ENCODE measurements at places on chromosomes 13 and 19.

GRCh38 chr19:19335408-19336158 lies 15.0 kb downstream of the MAU2 start:
- DNase-seq: no peak

GRCh38 chr13:73055813-73056564 lies 2.8 kb upstream of the KLF5 start:
- DNase-seq: no peak

GRCh38 chr13:105462098-105462497 lies 1073.4 kb downstream of the EFNB2 start:
- no peak for DNase-seq

GRCh38 chr19:18349524-18350128 lies 9.2 kb downstream of the PGPEP1 start:
- DNase-seq: no peak

GRCh38 chr13:85806553-85807175 lies 7.4 kb upstream of the SLITRK6 start:
- no peak for DNase-seq

GRCh38 chr13:50131920-50132903 lies 117.0 kb downstream of the KCNRG start:
- DNase-seq: peak; percentile 7

DNA sequence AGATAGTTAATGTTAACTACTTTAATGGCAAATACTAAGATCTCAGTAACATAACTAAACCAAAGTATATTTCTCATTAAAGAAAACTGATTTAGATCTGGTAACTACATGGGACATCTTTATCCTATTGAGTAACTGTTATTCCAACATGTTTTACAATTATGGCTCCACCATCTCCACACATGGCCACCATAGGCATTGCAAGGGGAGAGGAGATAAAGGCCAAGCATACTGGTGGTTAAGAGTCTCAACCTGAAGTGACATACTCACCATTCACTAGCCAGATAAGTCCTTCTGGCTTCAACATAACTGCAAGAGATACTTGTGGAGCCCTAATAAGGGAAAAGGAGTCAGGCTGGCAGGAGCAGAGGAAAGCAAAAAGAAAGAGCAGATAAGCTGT lies 1586.4 kb upstream of the SPRY2 start:
- no peak for DNase-seq

GRCh38 chr19:1807695-1808394 lies 4.2 kb downstream of the ATP8B3 start:
- DNase-seq: no peak

GRCh38 chr13:48624858-48625257 lies 28.9 kb upstream of the CYSLTR2 start:
- DNase-seq: no peak

DNA sequence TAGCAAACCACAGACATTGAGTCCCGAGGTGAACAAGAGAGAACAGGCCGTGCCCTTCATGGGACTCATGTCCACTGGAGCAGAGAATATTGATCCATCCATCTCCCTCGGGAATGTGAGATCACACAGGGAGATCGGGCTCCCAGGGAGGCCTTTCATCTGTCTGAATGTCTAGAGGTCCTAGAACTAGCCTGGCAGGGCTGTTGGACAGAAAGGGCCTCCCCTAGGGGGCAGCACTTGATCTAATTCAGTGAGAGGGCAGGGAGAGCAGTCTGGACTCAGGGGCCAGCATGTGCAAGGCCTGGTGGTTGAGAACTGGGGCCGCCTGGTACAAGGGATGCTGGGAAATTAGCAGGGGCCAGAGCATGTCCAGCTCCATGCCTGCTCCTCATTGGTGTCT lies 4.3 kb downstream of the RUVBL2 start:
- DNase-seq: peak; percentile 15

DNA sequence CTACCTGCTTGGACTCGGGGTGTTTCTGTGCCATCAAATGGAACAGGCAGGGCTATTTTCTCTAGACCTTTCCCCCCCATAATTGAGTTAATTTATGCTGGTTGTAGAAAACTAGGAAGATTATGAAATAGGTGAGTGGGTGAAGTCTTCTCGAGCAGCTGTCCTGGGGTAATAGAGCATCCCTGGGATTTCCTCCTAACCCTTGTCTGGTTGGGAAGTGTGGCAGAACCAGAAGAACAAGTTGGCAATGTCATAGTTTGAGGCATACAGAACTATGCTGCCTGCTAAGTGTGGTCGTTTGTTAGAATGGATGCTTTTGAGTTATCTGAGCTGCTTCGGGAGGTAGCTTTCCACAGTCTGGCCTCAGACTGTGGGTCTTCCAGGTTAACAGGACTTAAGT lies 3.7 kb downstream of the GATAD2A start:
- no peak for DNase-seq

- no peak for DNase-seq
Measured at GRCh38 chr19:4507150-4507452, 11.2 kb downstream of the PLIN4 start.

DNA sequence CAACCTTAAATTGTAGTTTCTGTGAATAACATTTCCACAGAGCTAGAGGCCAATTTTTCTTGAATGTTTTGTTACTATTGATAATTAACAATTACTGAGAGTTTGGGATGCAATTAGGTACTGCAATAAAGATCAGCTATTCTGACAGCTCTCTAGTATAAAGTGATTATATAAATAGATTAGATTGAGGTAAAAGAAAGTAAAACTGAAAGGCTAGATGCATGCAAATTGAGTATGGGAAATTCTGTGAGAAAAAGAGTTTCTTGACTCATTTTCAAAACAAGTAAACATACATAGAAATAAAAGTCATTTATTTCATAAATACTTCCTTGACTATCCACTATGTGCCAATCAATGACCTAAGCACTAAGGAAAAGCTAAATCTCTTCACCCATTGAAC lies 1087.5 kb upstream of the ATXN8OS start:
- no peak for DNase-seq

GRCh38 chr13:64347664-64348063 lies 2882.5 kb downstream of the PCDH9 start:
- DNase-seq: no peak

DNA sequence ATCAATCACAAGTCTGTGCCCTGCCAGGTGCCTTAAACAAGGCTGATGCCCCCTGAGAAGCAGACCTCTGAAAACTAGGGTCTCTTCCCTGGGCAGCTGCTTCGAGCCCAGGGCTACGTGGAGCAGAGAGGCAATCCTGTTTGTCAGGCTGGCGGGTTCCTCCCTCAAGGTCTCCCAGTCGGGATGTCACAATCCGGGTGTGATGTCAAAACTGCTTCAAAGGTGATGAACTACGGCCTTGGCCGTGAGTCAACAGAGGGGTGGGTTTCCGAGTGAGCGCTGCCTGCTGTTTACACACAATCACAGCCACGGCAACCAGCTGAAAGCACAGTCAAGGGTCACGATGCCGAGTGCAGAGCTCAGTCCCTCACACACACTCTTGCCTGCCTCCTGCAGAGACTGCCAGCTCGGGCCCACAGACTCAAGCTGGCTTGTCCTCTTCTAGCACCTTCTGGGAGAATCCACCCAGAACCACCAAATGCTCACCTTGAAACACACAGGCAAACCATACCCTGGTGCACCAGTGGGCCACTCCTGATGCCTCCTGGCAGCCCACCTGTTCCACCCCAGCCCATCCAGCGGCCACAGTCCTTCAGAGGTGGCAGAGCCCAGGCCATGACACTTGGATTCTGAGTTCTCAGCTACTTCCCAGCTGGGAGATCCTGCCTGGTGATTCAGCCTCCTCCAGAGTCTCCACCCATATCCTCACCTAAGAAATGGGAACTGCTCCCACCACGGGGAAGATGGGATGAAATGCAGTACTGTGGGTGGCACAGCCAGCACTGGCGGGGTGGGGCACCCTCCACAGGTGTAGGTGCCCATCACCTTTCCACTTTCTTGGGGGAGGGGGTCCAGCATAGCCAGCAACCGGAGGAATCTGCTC lies 6.8 kb downstream of the ELL start:
- no peak for DNase-seq

- no peak for DNase-seq
Measured at GRCh38 chr19:6216236-6216995, 63.4 kb downstream of the MLLT1 start.

DNA sequence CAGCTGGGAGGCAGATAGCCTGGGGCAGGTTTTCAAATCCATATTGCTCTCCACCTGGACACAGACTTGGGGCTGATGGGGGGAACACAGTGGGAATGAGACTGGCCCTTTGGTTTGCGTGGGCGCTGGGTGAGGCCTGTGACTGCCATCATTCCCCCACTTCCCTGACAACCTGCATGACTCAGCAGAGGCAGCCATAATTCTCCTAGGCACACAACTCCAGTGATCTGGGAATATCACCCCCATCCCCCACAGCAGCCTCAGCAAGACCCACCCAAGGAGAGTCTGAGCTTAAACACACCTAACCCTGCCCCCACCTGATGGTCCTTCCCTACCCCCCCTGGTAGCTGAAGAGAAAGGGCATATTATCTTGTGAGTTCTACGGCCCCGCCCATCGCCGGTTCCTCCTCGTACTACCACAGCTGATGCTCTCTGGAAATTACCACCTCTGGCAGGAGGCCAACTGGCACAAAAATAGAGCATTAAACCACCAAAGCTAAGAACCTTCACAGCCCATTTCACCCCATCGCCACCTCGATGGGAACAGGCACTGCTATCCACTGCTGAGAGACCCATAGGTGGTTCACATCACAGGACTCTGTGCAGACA lies 71.0 kb downstream of the RNF17 start:
- no peak for DNase-seq

DNA sequence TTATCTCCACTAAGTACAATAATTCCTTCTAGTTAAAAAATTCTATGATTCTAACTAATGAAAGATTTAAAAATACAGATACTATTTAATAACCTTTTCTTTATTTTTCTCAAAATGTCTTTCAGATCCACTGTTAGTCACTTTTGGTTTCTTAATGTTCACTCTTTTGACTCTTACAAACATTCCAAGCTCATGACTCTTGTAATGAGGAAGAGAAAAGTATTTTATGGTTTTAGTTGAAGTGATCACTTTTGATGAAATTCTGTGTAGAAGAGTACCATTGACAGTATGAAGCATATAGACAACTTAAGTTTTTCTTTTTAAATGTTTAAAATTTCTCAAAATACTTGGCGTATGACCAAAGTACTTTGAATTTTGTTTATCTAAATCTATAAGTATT lies 27.8 kb downstream of the COG3 start:
- DNase-seq: no peak

DNA sequence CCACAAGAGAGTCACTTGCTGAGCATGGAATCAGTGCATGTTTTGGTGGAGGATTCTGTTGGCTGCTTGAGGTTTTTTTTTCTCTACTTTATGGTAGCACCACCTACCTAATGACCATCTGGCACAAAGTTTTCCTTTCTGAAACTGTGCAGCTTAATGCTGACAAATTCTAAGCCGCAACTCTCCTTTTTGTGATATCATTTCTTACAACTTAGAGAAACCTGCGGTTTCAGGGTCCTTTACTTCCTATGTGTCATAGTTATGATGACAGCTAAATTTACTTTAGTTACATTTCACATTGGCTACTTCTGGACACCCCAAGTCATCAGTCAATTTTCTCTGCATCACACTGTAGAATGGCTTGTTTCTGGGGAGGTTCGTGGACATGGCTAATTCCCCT lies 115.4 kb upstream of the TMTC4 start:
- no peak for DNase-seq

DNA sequence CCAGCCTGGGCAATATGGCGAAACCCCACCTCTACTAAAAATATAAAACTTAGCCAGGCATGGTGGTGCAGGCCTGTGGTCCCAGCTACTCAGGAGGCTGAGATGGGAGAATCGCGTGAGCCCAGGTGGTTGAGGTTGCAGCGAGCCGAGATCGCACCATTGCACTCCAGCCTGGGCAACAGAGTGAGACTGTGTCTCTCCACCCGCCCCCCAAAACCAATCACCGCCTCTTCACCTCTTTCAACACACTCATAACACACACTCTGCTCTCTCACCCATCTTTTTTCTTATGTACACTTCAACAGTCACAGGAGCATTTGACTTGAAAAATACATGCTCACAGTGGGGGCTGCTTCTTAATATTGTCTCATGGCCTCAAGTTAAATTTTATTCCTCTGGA lies 76.8 kb downstream of the ESD start:
- no peak for DNase-seq

GRCh38 chr19:821825-822503 lies at the start of gene PLPPR3:
Gene PLPPR3, minus strand, starts transcription at chr19:821955. Its CDS starts 396 bp downstream, at chr19:821559.
- DNase-seq: no peak

DNA sequence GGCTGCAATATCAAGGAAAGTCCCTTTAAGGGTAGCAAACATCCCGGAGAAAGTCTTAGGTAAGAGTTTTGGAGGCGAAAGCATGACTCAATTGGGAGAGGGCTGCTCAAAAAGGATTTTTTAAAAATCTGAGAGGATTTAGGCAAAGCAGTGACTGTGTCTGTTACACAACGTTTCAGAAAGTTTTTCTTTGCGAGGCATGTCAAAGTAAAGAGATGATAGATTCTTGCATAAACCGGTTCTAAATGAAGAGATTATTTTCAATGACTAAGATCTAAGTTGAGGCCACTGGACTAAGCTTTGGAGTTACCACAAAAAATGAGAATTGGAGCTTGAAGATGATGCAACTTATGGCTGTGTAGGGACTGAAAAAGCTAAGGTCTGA lies 43.7 kb upstream of the ENOX1 start:
- no peak for DNase-seq

DNA sequence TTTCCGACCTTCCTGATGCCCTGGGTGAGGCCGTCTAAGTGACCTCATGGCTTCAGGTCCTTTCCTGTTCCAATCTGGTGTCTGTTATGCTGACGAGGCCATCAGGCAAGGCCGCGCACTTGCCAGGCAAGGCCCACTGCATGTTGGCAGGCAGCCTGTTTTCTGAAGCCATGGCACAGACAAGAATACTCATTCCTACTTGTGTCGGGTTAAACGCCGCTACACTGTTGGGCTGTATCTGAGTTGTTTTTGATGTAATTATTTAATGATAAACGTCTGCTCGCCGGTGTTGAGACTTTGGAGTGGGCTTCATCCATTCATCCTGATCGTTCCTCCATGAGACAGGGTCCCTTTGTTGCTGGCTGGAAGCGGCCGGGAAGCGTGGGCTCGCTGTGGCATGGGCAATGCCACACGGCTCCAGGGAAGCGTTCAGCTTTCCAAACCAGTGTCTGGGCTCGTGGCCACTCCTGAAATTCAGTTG lies 92.1 kb downstream of the ATP11A start:
- no peak for DNase-seq

GRCh38 chr13:29185926-29186325 lies 365.8 kb downstream of the MTUS2 start:
- DNase-seq: no peak

GRCh38 chr19:48756686-48757085 lies 1.4 kb downstream of the FGF21 start:
- no peak for DNase-seq

GRCh38 chr19:1651568-1652291 lies 685 bp downstream of the TCF3 start:
- peak; percentile 37 for DNase-seq

- DNase-seq: no peak
Measured at GRCh38 chr13:50129706-50130122, 114.5 kb downstream of the KCNRG start.

DNA sequence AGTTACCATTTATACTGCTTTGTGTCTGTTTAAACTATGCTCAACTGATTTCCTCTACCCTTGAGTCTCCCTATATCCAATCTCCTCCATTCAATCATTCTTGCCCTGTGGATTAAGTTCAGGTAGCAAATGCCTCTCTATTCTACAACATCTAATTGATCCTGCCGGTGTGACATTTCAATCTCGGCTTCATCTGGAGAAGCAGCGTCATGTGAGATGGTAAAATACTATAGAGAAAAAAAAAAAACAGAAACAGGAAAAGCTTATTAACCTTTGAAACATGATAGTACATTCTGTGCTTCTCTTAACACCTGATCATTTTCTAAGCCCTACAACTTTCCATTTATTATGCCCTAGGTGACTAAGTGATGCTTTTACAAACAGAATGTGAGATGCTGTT lies 89.4 kb downstream of the KCTD12 start:
- no peak for DNase-seq

- no peak for DNase-seq
Measured at GRCh38 chr19:728011-728410, 19.3 kb downstream of the PALM start.

Data from activated effector memory CD4-positive, alpha-beta T cell treated with Interleukin-2 at 50 U/mL for 16 hours (primary cell).